Smooth muscle cell of the brain vasculature (primary cell): ENCODE measurements at places on chromosomes 12 and 14.
A peak's percentile ranks its signal among the peaks of the same experiment; 100 is the strongest.

DNA sequence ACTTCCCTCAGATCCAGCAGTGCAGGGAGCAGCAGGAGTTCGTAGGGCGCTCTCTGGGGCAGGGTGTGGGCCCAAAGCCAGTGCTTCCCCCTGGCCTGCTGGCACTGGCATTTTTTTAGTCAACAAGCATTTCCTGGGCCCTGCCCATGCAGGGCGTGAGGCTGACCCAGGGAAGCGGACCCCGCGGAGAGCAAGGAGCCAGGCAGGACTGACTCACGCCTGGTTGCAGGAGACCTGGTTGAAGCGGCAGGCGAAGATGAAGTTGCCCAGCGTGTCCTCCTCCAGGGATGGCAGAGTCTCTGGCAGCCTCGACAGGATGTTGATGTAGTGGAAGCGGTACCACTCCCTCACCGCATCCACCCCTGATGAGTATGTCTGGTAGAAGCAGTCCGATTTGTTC, 13.5 kb downstream of the SCNN1A start:
- no peak for DNase-seq

DNA sequence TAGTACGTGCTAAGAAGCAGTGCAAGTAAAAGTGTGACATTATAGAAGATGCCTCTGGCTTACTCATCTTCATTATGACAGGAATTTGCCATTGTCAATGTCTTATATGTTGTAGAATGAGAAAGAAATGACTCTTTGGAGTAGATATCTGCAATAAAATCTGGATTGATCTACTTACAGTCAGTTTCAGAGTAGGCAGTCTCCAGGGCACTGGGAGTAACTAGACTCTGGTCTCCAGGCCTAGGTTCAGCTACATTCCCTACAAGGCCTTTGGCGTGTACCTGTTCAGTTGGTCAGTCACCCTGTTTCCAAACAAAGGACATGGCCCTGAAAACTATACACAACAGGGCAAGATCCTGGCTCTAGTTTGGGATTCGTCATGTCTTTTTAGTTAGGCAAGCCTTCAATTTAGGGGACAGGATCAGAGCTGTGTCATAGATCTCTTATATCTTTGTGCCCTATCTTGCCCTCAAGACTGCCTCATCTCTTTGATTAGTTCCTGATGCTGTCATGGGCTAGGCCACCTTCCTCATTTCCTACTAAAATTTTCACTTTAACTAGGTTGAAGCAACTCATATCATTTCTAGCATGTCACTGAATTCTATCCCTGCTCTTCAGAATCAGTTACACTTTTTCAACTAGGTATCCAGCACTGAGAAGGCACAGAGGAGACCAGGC, 410.0 kb downstream of the RAD51B start:
- no peak for DNase-seq

DNA sequence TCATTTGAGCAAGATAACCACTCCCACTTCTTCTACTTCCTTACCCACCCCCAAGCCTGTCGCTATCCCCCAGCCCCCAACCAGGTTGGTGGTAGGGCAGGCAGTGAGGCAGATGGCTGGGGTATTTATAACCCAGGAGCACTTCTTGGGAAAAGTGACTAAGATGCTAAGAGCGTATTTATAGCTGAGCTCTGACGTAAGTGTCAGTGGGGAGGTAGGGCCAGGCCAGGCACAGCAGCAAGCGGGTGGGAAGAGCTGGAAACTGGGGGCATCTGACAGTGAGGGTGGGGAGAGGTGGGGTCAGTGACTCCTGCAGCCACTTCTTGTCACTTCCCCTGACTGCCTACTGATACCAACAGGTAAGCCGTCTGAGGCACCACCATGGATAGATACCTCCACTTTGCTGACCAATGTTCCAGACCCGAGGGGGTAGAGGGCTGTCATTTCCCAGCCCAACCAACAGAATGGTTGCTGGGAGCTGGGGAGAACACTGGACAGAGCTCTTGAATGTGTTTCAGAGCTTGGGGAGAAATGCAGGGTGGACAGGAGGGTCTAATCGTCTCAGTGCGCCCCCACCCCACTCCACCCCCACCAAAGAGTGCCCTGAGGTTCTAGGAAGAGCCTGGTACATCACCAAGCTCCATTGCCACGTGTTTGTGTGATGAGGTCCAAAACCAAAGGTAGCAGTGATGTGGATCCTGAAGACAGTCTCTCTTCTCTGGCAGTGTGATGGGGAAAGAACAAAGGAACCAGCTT, 2.7 kb upstream of the INHBE start:
- DNase-seq, result no peak

GRCh38 chr14:87961246-87961645, 31.7 kb downstream of the GALC start:
- no peak for DNase-seq

GRCh38 chr12:48037267-48037915, 33.1 kb upstream of the COL2A1 start:
- peak; percentile 17 for DNase-seq

- no peak for DNase-seq
Observed at GRCh38 chr12:93387780-93388179, 10.1 kb downstream of the NUDT4 start.

GRCh38 chr12:78226763-78227162, 396.1 kb downstream of the NAV3 start:
- no peak for DNase-seq

- DNase-seq, result no peak
Observed at GRCh38 chr12:3542156-3542555, 51.2 kb downstream of the PRMT8 start.

- no peak for DNase-seq
Observed at GRCh38 chr14:106309423-106309822, 783.0 kb downstream of the TMEM121 start.

DNA sequence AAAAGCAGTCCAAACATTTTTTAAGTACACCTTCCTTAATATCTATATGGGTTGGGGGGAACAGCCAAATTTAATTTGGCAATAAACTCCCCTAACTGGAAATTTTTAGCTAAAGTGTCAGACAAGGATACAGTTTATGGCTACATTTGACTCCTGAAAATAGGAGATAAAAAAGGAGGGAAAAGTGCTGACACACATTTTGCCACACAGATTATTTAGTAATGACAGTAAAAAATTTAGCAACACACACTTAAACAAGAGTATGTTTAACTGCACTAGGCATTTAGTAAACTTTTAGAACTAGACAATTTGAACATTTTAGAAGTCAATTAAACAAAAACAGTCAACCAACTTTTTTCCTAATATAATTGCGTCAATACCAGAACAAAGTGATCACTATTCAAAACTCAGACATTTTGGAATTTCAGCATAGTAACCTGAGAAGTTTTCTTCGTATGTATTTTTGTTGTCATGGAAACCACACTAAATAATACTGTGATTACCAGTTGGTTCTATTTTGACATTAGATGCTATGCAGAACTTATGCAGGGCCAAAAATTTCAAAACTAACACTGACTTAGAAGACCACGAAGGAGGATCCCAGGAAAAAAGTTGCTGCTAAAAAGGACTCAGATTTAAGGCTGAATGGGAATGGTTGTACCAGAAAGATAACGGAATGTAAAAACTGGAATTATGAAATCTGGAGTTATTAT, 13.4 kb downstream of the GMFB start:
- DNase-seq, result no peak

DNA sequence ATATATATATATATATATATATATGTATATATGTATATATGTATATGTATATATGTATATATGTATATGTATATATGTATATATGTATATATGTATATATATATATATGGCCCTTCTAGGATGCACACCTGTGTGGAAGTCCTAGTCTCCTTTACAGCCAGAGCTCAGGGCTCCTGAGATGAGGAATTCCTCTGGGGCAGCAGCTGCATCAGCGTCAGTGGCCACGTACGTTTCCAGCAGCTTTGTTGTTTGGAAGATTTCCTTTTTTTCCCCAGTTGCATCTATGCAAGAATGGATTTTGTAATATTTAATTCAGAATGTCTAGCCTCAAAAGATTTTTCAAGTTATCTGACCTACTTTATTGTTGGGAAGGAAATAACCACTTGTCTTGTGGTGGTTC, 68.6 kb downstream of the TNFAIP2 start:
- DNase-seq, result no peak

- peak; percentile 70 for DNase-seq
Observed at GRCh38 chr12:124174451-124175348, 120.2 kb upstream of the RFLNA start.

GRCh38 chr14:85087201-85087600, 442.7 kb upstream of the FLRT2 start:
- DNase-seq, result no peak

DNA sequence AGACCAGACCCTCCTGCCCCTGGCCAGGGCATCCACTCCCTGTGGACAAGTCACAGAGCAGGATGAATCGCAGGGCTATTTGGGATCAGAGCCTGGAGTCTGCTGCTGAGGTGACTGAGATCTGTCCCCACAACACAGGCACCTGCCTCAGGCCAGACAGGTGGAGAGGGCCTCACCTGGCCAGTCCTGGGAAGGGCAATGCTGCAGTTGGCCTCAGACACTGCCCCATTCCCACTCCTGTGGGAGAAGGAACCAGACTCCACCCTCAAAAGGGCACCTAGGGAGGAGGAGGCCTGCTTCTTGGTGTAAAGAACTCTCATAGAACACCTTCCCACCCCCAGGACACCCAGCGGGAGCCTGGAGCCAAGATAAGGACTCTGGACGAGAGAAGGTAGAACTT, 48.3 kb upstream of the PLEKHG6 start:
- no peak for DNase-seq

GRCh38 chr12:109428037-109428629, 49.0 kb downstream of the KCTD10 start:
- DNase-seq, result peak; percentile 77

GRCh38 chr12:99042226-99042625, 397.1 kb downstream of the APAF1 start:
- DNase-seq, result no peak

DNA sequence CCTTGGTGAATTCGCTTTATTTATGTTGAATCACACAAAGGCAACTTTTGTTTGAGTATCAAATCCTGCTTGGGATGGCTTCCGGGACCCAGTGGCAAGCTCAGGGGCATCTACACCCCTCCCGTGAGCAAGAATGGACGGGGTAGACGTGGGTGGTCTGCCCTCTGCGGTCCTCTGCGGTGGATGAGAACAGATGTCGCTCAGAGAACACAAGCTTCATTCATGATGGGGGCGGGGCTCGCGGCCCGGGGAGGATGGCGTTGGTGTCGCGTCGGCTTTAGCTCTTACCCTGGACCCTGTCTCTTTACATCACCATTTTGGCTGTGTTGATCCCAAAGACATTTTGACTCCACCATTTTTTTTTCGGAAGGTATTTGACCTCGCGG, 158.5 kb upstream of the RTL1 start:
- DNase-seq, result no peak

GRCh38 chr14:51474854-51475253, 176.9 kb upstream of the FRMD6 start:
- DNase-seq, result no peak

- DNase-seq, result no peak
Observed at GRCh38 chr12:1799051-1799881, 21.1 kb upstream of the LRTM2 start.

DNA sequence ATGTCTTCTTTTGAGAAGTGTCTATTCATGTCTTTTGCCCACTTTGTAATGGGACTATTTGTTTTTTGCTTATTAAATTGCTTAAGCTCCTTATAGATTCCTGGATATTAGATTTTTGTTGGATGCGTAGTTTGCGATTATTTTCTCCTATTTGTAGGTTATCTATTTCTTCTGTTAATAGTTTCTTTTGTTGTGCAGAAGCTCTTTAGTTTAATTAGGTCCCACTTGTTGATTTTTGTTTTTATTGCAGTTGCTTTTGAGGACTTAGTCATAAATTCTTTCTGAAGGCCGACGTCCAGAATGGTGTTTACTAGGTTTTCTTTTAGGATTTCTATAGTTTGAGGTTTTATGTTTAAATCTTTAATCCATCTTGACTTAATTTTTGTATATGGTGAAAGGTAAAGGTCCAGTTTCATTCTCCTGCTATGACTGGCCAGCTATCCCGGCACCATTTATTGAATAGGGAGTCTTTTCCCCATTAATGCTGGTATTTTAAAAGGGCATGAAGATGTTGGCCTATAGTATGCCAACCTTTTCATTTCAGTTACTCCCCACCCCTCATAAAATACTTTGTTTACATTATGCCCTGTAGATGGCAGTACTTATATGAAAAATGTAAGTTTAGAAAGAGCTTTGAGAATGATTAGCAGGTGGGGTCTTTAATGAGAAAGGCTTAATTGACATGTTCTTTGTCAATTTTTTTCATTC, 62.9 kb upstream of the PSMA6 start:
- DNase-seq, result no peak

GRCh38 chr14:91953170-91953985, 5.9 kb upstream of the FBLN5 start:
- DNase-seq, result no peak

GRCh38 chr12:31275491-31275890, 50.5 kb downstream of the SINHCAF start:
- DNase-seq, result no peak

DNA sequence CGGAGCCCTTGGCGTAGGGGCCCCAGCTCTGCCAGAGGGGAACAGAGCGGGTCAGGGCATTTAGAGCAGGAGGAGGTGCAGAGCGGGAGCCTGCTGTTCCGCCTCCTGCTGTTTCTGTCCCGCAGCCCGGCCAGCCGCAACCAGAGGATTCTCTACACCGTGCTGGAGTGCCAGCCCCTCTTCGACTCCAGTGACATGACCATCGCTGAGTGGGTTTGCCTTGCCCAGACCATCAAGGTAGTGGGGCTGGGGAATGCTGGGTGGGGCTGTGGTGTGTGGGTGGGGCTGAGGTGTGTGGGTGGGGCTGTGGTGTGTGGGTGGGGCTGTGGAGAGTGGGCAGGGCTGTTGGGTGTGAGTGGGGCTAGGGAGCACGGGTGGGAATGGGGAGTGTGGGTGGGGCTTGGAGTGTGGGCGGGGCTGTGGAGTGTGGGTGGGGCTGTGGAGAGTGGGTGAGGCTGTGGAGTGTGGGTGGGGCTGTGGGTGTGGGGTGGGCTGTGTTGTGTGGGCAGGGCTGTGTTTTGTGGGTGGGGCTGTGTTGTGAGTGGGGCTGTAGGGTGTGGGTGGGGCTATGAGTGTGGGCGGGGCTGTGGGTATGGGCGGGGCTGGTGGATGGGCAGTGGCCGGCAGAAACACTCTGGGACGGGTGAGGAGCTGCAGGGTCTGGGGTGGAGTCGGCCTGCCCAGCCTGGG, 8.0 kb downstream of the ASPG start:
- no peak for DNase-seq

DNA sequence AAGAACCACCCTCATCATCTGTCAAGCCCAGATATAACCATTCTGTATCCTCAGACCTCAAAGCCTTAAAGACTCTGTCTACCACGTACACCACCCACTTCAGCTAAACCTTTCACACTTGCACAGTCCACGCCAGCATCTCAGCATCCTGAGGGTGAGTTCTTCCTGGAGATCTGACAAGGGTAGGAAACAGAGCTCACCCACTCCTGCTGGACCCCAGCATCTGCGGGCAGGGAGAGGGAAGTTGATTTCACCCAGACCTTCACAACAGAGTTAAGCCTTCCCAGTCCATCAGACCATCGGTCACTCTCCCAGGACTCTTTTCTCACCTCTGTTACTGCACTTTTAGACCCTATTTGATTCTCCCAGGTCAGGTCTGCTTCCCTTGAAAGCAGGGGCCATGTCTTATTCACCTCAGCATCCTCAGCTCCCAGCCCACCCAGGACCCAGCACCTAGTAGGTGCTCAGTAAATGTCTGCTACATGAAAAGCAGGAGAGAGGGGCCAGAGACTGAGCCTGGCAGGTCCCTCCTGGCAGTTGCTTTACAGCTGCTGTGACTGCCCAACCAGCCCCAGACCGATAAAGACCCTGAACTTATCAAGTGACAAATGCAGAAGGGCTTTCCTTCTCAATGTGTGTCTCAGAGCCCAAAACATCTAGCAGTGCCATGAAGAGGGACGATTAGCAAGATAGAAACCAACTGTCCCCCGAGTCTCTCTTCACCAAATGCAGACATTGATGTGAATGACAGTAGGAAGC, 34.1 kb downstream of the ANO2 start:
- DNase-seq, result no peak

GRCh38 chr12:27901959-27902358, 70.6 kb downstream of the PTHLH start:
- no peak for DNase-seq
